Posterior vena cava (tissue), 2 donors: ENCODE measurements at places on chromosomes 3 and 15. TPM values are rescaled to one million over a fixed set of nuclear protein-coding genes. Genes with fewer than 3 reads are reported as not detected.

GRCh38 chr3:158775426-158776410 lies 26.1 kb upstream of the MFSD1 start:
- no peak for DNase-seq

MITF gene
- total RNA-seq, result 61.4 TPM

GRCh38 chr15:84797212-84797611 lies 19.9 kb upstream of the ALPK3 start:
- DNase-seq, result no peak

- DNase-seq, result no peak
These were observed 11.2 kb downstream of the SCAP start for GRCh38 chr3:47464588-47464987.

BHLHE40 gene
- total RNA-seq, result 87.8 TPM

LMCD1 gene
- total RNA-seq, result 221 TPM
